ENCODE measurements at places on chromosomes 6 and 20.

DNA sequence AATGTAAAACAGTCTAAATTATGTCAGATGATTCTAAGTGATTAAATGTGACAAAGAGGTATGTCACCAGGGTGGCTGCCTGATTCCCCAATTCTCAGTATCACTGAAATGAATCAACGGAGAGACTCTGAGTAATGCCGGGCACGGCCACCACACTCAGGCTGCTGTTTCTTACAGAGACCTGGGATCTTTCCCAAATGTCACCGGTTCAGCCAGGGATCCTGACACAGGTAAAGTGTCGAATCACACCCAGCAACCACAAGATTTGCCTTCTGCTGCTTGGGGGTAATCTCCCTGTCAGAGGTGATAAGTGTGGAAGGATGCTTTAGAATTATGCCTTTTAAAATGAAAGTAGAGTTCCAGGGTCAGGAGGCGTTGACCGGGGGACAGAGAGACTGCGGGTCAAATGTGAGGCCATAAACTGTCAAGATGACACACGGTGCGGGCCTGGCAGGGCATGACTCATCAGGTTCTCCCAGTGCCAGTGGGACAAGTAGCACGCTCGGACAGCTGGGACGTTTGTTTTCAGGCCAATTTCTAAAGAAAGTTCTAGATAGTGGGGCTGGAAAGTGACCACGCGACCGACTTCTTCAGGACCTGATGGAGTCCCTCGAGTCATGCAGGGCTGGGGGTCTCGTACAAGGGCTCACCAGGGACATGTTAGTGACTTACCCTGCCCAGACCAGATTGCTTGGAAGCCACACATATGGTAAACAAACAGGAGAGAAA lies 48.9 kb downstream of the PRDM1 start:
- DNase-seq: no peak

- DNase-seq: no peak
Observed at GRCh38 chr6:161660666-161661571, 387.1 kb upstream of the AGPAT4 start.

DNA sequence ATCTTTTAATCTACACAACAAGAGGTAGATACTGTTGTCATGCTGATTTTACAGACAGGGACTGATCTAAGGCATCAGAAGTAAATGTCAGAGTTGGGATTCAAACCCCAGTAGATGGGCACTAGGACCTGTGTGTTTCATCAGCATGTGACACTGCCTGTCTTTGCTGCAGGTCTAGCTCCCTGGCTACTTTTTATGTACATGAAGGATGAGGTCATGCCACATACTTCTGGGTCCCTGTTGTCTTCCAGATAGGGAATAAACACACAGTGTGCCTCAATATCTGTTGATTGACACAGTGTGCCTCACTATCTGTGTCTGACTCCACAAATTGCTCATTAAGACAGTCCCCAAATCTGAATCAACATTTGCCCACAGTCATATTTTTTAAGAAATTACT lies 106.9 kb downstream of the TFAP2B start:
- no peak for DNase-seq

GRCh38 chr6:19715167-19715551 lies 122.0 kb upstream of the ID4 start:
- no peak for DNase-seq

DNA sequence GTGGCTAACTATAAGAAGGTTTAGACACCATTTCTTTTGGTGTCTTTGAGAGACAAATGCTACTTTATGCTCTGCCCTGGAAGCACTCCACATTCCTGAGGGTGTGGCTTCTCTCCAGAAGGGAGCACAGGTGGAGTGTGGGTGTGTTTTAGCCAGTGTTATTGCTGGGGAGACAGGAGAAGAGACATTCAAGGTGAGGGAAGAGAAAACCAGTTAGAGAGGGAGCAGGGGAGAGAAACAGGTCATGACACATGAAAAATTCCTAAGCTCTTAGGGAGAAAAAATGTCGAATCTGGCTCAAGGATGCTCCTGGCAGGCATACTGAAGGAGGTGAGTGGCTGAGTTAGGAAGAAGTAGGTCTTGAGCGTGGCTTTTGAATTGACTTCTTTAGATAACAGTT lies 292.8 kb downstream of the CLIC5 start:
- DNase-seq: no peak

- DNase-seq: no peak
Observed at GRCh38 chr6:144364208-144364720, 79.1 kb downstream of the UTRN start.

DNA sequence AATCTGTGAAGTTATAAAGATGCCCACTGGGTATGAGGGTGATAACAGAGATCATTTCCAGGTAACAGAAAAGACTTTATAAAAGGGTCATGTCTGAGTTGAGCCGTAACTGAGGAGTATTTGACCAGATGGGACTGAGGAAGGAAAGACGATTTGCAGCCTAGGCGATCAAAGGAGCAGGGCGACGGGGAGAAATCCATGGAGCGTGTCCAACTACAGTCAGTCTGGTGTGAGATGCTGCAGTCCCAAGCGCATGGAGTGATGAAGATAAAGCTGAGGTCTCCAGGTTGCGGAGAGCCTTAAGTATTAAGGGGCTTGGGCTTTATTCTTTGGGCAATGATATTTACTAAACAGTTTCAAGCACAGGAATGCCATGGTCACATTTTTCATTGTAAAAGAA lies 166.7 kb downstream of the PRKN start:
- no peak for DNase-seq

Data from NCI-H1436 (cell line).